ENCODE measurements at places on chromosomes 7 and 10. TPM values are rescaled to one million over a fixed set of nuclear protein-coding genes. Genes with fewer than 3 reads are reported as not detected.

- DNase-seq: peak; percentile 89
Observed at GRCh38 chr10:102542800-102543418, 39.1 kb downstream of the SUFU start.

SPDYE9 gene
- total RNA-seq: not detected

LGI1 gene
- total RNA-seq: not detected

ABCC2 gene
- 0.36 TPM for total RNA-seq

All from IMR-90 (cell line).